ENCODE measurements at places on chromosomes 1 and 21.

DNA sequence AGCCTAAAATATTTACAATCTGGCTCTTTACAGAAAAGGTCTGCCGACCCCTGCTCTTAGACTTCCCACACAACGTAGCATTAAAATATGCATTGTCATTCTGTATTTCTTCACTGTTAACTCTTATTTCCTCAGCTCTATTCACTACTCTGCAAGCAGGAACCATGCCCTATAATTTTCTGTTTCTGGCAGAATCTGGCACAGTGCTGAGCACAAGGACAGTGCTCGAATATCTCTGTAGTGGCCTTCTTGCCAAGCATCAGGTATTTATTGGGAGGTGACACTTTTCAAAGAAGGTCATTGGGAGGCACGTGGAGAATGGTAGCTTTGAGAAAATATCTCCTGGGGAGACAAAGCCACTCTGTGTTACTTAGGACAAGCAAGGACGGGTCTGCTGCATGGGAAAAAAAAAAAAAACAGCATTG is 77.9 kb downstream of the PSMG1 start:
- DNase-seq: no peak

DNA sequence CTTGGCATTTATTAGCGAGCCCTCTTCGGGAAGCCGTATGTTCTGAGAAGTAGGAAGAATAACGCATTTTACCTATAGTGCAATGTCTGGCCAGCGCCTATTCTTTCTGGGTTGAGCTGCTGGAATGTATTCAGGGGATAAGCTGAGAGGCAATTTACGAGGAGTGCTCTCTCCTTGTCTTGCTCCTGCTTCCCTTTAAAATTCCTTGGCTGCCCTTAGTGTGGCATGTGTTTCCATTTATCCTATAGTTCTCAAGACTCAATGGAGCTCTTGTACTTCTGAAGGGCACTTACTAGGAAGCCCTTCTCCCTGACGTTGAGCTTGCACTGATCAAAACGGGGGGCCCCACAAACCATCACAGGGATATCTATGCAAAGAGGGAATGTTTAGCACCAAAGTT is 364.6 kb downstream of the DISC1 start:
- no peak for DNase-seq

- no peak for DNase-seq
Observed at GRCh38 chr1:170424346-170424745, 107.6 kb upstream of the GORAB start.

- no peak for DNase-seq
Observed at GRCh38 chr1:82778612-82779011, 977.9 kb downstream of the ADGRL2 start.

- no peak for DNase-seq
Observed at GRCh38 chr1:39590546-39590945, 14.0 kb upstream of the PABPC4 start.

DNA sequence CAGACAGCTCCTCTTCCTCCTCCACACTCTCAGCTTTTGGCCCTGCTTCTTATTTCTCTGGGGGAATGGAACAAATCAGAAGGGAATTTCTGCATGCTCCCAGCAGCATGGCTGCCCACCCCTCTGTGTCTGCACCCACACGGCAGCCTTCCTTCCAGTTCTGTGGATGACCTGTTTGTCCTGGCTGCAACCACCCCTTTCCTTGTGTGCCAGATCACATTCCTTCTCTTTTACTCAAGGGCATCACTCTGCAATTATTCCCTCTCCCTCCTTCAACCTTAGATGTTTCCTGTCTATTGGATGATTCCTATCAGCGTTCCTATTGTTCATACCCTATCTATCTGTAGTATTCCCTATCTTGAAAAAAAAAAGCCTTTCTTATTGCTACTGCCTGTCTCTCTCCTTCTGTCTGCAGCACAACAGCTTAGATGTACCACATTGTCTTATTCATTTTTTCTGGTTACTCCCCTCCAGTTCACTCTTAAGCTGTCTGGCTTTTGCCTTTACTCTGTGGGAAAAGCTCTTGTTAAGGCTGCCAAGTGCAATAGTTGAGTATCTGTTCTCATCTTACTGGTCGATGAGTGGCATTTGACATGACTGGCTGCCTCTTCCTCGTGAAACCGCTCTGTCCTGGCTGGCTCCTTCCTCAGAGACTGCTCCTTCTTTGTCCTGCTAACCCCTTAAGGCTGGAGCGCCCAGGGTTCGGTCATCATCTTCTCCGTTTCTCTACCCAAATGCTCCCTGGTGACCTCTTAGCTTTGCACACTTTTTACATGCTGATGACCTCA is 351.1 kb downstream of the CAMTA1 start:
- DNase-seq: no peak

GRCh38 chr21:25506887-25507286 is 100.4 kb downstream of the MRPL39 start:
- DNase-seq: no peak

- peak; percentile 11 for DNase-seq
Observed at GRCh38 chr1:210557426-210558077, 228.8 kb downstream of the HHAT start.

Measured in COR-L47 (cell line).